Right renal cortex interstitium (tissue), 3 donors: ENCODE measurements at places on chromosomes 2 and 18.

GRCh38 chr2:213157242-213157641 is 5.8 kb upstream of the IKZF2 start:
- no peak for DNase-seq

DNA sequence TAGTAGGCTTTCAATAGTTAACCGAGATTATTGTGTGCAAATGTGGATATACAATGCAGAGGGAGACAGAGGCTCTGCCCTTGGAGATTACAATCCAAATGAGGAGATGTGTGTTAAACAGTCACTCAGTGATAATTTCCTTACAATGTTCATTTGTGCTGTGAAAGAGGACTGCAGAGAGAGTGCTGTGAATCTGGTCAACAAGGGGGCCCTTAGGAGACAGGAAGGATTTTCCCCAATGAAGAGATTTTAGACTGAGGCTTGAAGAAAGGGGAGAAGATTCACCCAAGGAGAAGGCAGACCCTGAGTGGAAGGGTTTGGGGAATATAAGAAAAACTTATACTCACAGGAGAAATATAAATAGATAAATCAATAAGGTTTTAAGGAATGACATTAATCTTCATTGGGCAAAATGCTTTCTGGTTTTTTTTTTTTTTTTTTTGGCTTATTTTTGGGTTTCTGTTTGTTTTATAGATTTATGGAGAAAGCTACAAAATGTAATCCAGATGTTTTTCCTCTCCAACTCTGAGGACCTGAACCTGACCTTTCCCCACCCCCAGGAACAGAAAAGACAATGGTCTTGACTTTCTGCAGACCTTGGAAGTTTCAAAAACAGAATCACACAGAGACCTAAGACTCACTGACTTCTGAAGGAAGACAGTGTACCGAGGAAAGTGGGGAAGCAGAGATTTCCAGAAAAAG is 151.3 kb upstream of the SERPINE2 start:
- no peak for DNase-seq

GRCh38 chr2:188176620-188177019 is 115.1 kb upstream of the GULP1 start:
- DNase-seq = no peak

DNA sequence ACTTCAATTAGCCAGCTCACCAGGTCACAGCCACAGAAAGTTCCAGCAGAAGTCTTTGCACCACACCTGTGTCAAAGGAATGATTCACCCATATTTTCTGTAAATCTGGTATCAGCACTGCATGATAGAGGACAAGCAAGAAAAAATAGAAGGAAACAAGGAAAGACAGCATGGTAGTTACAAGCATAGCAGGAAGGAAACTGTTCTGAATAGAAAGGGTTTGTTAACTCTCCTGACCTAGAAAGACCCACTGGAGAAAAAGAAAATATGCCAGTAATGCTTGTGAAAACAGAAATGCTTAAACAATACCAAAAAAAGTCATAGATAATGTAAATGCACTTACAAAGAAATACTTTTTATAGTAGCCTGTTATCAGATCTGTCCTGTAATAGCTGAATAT is 40.8 kb downstream of the SCRN3 start:
- no peak for DNase-seq

DNA sequence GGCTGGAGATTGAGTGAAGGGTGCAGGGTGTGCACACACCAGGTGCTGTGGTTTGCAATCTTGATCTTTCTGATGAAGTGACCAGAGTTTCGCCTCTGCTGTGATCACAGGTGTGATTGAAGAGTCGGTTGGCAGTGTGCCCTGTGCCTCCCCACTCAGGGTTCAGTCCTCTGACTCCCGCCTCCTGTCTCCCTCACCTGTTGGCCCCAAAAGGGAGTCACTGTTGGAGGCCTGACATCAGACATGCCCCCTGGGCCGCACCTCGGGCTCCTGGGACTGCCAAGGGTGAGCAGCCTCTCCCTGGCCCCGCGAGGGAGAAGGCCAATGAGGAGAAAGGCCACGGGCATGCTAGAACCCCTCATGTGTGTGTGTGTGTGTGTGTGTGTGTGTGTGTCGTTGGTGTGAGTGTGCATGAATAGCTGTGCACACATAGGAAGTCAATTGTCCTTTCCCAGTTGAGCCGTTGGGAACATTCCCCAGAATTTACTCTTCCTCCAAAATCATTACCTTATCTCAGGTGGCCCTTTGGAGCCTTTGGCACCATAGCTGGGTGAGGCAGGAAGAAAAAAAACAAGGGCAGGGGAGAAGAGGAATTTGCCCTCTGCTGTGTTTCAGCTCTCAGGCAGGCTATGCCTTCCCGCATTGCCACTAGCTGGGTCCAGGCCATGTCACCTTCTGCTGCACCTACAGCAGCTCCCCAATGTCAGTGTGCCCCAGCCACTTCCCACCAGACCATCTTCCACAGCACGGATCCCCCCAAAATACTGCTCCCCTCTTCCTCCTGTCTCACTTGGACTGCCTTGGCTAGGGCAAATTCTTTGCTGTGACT is 78.1 kb upstream of the LAPTM4A start:
- no peak for DNase-seq

- DNase-seq = no peak
Measured at GRCh38 chr2:11659851-11660250, 10.1 kb downstream of the NTSR2 start.

DNA sequence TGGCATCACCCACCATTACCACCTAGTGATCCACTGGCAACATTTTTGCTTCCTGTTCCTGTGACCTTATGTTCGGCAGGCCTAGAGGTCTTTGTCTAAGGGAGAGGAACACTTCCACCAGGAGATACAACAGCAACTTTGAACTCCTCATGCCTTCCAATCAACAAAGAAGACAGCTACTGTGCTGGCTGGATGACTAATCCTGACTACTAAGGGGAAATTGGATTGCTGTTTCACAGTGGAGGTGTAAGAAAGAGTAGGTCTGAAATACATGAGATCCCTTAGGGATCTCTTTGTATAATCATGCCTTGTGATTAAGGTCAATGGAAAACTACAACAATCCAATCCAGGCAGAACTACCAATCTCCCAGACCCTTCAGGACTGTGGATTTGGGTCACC is 45.2 kb downstream of the EIF2AK3 start:
- no peak for DNase-seq
